RWPE2 (cell line): ENCODE measurements at places on chromosomes 2 and 18.

GRCh38 chr2:231926180-231926741 lies at the start of gene NPPC:
TSS of gene NPPC (minus strand) at chr2:231926396. CDS start at chr2:231926249, 147 bp downstream.
- DNase-seq = peak; percentile 61

DNA sequence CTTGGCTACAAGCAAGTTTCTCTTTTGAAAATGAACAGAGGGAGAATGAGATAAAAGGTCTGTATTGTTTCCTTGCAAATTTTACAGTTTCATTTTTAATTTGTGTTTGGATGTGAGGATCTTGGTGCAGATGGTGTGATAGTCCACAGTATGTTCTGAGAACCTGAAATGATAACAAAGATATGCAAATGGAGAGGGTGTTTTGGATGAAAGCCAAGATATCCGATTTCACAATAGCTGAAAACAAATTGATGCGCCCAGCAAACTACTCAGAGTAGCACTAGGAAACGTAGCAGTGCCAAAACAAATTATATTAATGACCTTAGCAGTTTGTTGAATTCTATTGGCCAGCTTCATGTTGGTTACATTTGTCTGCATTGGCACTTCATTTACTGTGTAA lies 683.5 kb downstream of the TMEM182 start:
- no peak for DNase-seq

DNA sequence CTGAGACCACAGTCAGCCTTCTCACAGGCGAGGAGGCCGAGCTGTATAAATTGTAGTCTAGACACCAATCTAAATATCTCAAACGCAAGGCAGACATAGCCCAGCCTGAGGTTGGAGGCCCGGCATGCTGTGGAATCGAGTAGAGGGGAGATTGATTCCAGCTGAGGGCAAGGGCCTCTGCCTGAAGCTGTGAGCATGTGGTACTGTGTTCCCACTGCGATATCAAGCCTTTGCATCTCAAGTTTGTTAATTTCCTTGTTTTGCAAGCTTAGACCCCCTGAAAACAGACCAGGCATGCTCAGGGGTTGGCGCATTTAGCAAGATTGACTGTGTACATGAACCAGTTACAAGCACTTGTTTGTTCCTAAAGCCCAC lies 65.1 kb upstream of the FOSL2 start:
- no peak for DNase-seq

DNA sequence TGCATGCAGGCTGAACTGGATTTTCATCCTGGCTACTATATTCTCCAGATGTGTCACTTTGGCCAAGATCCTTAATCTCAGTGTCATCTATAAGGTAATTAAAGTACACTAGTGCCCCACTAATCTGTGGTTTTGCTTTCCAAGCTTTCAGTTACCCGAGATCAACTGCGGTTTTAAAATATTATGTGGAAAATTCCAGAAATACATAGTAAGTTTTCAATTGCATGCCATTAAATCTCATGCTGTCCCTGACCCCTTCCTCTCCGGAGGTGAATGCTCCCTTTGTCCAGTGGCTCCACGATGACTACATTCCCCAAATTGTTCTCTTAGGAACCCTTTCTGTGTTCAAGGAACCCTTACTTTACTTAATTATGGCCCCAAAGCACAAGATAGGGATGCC lies 5.3 kb upstream of the TYMS start:
- no peak for DNase-seq

GRCh38 chr2:190277234-190278112 lies 42.2 kb downstream of the HIBCH start:
- no peak for DNase-seq

- DNase-seq = no peak
These were observed 339.0 kb downstream of the SATB2 start for GRCh38 chr2:199118673-199119112.

DNA sequence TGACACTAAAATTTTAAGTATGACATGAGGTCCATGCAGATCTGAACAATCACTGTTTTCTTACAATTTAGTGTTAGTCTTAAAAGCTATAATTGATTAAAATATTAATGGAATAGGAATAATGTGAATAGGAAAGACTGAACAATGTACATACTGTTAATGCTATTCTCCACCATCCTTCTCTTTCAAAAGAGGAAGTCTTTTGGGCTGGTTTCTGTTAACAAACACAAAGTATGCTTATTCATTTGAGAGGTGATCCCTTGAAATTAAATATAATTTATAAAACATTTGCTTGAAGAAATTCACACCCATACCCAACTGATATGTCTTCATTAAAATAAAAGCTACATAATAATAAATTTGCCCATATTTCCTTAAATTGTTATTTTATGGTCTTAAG lies 2.3 kb downstream of the STPG4 start:
- DNase-seq = no peak

DNA sequence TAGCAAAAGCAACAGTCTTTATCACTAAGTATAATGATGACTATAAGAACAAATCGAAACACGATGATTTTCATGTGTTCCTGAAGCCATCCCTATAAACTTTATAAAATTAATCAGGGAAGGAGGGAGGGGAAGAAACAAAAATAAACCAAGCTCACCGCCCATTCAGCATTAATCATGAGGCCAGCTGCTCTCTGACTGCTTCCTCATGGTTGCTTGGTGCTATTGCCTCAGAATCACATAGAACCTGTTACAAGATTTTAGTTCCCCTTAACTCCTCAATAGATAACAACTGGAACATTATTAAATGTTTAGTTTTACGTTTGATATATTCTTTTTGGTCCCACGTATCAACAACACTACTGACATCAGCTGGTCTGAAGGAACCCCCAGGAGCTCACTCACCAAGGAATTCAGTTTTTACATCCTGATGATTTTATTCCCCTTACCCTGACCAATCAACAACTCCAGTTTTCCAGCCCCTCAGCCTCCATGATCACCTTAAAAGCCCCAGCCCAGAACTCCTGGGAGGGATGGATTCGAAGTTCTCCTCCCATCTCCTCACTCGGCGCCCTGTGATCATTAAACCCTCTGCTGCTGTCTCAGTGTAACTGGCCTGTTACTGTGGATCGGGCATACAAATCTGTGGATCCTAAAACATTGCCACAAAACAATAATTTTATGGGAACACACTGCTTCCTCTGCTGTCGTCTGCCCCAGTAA lies 10.6 kb upstream of the HNRNPLL start:
- no peak for DNase-seq

GRCh38 chr18:13574761-13575160 lies 151.6 kb downstream of the FAM210A start:
- no peak for DNase-seq
